ENCODE measurements at places on chromosomes 6 and 20.

- DNase-seq, result no peak
Measured at GRCh38 chr6:49913636-49914375, 47.5 kb upstream of the CRISP1 start.

DNA sequence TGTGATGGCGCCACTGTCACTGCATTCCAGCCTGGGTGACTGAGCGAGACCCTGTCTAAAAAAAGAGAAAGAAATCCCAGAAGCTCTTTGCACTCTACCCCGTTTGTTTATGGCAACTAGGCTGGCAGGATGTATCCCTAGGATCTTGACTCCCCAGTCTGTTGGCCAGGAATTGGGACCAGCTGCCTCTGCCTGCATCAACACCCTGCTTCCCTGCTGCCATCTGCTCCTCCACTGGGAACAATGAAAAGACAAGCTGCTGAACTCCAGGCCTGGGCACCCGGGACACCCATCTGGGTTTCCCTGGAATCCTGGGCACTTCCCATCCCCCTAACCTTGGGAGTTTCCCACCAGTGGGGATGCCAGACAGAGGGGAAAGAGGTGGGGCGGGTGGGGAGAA lies 64.9 kb downstream of the CPNE5 start:
- no peak for DNase-seq

DNA sequence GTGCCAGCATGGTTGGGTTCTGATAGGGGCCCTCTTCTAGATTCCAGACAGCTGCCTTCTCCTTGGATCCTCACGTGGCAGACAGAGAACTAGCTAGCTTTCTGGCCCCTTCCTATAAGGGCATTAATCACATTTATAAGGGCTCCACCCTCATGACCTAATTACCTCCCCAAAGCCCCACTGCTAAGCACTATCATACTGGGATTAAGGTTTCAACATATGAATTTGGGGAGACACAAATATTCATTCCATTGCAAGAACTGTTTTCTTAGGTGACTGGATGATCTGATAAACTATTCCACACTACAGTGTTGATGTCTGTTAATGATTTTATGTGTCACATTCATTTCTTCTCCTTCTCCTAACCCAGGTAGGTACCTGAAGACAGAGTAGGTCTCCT lies 135.8 kb upstream of the COL21A1 start:
- DNase-seq, result no peak

- DNase-seq, result peak; percentile 75
Measured at GRCh38 chr20:60057123-60057865, 99.1 kb downstream of the CDH26 start.

DNA sequence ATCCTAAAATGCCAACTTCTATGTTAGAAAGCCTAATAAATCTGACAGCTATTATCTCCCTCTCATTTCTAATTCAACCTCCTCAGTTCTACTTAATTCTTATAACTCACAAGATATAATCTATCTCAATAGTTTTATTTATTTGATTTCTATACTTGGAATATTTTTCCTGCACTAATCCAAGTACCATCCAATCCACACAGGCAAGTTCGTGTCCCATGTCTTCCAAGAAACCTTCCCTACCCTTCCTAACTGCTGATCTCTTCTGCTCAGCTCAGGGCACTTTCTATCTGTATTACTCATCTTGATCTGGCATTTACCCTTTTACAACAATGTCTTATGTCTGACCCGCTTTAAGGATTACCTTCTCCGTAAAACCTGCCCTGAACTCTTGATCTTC lies 18.2 kb downstream of the NCOA5 start:
- DNase-seq, result no peak

- DNase-seq, result no peak
Measured at GRCh38 chr6:15441981-15442380, 196.1 kb downstream of the JARID2 start.
